Mucosa of descending colon (tissue), 3 donors: ENCODE measurements at places on chromosomes 3 and 15.

GRCh38 chr3:10467904-10468612 lies 37.3 kb downstream of the ATP2B2 start:
- DNase-seq: no peak

DNA sequence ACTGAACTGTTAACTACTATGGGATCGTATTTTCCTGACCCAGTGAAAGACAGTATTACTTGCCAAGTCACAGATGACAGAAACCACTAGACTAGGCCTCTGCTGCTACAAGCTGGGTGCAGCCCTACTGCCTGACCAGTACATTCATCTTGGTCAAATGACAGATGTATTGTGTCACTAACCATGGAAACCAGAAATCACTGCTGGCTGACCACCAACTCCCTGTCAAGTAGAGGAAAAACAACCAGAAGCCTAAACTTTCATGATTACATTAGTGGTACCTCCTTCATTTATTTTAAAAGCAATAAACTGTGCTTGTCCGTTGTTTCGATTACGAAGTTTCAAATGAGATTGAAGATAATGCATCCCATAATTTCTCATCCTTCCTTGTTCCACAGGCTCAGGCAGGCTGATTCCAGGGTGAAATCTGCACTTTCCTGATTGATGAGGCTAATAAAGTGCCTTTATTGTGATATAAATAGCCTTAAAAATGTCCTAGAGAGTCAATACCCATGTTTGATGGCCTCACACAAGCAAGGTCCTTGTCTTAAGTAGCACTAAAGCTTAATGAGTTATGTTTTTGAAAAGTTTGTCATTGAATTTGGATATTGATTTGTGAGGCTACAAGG lies 309.7 kb downstream of the LSAMP start:
- DNase-seq: no peak

- no peak for DNase-seq
Observed at GRCh38 chr15:31559786-31560185, 233.2 kb downstream of the KLF13 start.

- DNase-seq: no peak
Observed at GRCh38 chr3:43017004-43017403, 37.9 kb downstream of the GASK1A start.

DNA sequence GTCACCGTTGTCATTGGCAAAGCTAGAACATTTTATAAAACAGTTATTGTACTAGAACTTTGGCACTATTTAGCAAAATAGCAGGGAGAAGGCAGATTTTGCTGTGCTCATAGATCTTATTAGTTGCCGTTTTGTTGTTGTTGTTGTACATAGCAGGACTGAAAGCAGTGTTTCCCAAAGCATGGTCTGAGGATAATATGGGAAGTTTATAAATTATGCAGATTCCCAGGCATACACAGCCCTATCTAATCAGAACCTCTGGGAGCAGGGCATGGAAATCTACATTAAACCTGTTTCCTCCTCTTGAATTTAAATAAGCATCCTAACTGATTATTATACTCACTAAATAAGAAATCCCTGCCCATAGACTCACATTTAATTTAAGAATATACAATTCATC lies 87.9 kb downstream of the RAP2B start:
- DNase-seq: no peak

- no peak for DNase-seq
Observed at GRCh38 chr15:33860754-33861153, 107.5 kb upstream of the CHRM5 start.

GRCh38 chr3:119817071-119817470 lies 35.2 kb downstream of the NR1I2 start:
- no peak for DNase-seq

GRCh38 chr3:15097891-15098290 lies 1.1 kb downstream of the RBSN start:
- DNase-seq: no peak

DNA sequence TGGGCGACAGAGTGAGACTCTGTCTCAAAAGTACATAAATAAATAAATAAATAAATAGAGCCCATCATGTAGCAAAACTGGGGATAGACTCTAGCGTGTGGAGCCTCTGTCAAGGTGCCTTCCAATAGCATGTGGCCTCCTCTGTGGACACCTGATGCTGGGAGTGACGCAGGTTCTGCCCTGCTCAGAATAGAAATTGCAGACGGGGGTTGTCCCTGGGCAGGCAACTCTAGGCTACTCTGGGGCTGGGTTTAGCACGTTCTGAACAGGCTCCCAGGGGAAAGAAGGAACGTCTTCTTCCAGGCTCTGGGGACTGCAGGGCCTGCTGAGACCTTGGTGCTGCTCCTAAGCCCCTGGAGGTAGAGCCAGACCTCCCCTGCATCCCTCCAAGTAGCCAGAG lies 65.3 kb downstream of the EPHB3 start:
- no peak for DNase-seq

- no peak for DNase-seq
Observed at GRCh38 chr15:49697121-49697520, 76.3 kb downstream of the DTWD1 start.

GRCh38 chr3:28947751-28948150 lies 333.1 kb upstream of the RBMS3 start:
- DNase-seq: no peak

DNA sequence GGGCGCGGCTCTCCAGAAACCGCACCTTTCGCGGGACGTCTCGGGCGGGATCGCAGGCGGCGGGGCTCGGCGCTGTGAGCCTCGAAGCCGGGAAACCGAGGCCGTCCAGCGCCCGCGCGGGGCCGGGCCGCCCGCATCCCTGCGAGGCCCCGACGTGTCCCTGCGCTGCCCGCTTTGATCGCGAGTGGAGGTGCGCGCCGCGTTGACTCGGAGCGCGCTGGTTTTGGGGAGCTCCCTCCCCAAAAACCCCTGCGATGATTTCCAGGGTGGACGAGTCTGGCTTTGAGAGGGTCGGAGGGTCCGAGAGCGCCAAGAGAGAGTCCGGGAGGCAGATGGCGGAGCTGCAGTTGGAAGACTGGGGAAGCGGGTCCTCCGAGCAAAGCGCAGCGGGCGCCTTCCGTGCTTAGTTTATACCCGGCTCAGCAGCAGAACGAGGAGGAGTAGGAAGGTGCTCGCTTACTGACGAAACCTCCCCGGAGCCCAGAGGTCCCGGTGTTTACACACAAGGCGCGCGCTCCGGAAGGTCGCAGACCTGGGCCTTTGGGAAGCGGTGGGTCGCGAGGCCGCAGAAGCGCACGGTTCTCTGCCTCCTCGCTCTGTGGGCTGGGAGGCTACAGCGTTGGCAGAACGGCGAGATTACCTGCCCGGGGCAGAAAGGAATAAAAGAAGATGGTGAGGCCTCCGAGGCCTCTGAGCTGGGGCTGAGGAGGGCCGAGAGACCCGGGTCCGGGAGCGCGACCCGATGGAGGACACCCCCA lies 687 bp downstream of the ALDH1A3 start:
- no peak for DNase-seq

DNA sequence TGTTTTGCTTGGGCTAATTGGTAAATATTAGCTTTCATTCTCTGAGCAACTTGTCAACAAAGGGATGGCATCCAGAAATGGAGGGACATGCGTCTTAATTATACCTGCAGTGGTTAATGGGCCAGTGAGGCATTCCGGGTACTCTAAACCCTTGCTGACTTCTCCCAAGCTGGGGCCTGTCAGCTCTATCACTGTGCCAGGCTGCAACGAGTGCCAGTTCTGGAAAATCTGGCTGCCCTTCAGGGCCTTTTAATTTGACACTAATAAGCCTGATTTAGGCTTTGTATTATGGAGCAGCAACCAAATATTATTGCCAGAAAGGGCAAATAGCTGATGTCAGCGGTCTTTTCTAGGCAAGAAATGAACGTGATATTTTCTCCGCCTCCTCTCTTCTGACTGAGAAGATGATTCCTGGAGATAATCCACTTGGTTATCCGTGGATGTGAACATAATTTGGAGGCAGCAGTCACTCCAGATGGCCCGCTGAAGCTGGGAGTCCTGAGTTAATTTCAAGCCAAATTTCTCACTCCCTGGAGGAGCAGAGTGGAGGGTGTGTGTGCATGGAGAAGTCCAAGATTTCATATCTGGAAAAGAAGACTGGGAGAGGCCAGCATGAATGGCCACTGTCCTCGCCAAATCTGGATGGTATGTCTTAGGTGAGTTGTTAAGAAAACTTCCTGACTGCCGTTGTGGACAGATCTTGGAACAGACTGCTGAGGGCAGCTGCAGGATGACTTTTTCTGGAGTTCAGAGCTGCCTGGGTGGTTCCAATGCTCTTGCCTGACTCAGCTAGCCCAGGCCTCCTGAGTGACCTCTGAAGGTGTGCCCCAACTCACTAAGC lies 44.4 kb upstream of the PSMD6 start:
- DNase-seq: no peak

DNA sequence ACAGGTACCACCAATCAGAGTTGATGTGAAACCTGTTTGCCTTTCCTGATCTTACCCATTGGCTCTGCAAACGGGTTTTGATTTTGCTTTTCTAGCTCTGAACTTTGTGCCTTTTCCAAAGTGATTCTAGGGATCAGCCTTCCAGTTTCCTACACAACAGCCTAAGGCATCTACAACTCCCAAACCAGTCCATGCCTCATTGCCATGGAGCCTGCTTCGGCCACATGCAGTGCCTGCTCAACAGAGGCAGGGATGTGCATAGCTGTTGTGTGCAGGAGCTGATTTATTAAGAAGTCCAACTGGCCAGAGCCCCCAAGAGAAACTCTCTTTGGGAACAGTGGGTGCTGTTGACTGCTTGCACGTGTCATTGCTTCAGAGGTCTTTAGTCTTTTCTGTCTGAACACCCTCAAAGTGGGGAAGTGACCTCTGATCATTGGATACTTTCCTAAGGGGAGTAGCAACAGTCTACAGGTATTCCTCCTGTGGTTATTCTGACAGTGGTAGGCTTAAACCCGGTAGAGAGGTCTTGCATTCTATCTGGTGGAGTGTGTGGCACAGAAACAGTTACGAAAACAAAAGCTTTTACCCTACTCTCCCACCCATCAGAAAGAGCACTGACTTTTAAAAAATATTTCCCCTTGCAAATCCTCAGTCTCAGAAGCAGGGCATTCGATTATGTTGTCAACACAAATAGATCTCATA lies 36.6 kb upstream of the THSD4 start:
- DNase-seq: no peak

DNA sequence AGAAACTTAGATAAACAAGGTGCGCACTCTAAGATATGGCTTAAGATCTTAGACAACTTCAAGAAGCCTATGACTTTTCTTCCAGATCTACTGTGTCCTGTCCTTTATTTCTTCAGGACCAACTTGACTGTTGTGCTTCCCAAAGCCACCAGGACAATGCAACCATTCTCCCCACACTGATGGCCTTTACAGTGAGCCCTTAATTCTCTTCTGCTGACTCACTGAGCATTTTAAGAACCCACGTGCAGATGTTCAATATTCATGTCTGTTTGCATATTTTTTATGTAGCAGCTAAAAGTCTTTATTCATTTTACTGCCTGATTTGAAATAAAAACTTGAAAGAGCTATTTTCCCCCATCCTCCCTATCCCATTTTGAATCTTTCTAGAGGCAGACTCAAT lies 103.3 kb upstream of the SLC2A2 start:
- no peak for DNase-seq

DNA sequence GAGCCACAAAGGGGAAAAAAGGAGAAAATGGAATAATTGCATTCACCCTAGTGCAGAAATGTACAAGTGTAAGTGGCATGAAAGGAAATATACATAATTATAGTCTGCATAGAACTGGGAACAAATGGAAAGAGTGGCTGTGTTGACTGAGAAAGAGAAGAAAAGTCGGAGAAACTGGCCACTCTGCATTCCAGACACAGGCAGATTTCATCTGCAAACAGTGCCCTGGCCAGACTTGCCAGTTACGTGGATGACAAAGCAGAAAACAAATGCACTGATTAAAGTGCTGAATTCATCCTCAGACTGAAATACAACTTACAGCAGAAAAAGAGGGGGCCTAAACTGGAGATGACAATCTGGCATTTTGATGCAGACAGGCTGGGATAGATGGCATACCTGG lies 129.8 kb downstream of the FGF12 start:
- DNase-seq: no peak

GRCh38 chr3:72158639-72159326 lies 373.8 kb upstream of the PROK2 start:
- DNase-seq: no peak

DNA sequence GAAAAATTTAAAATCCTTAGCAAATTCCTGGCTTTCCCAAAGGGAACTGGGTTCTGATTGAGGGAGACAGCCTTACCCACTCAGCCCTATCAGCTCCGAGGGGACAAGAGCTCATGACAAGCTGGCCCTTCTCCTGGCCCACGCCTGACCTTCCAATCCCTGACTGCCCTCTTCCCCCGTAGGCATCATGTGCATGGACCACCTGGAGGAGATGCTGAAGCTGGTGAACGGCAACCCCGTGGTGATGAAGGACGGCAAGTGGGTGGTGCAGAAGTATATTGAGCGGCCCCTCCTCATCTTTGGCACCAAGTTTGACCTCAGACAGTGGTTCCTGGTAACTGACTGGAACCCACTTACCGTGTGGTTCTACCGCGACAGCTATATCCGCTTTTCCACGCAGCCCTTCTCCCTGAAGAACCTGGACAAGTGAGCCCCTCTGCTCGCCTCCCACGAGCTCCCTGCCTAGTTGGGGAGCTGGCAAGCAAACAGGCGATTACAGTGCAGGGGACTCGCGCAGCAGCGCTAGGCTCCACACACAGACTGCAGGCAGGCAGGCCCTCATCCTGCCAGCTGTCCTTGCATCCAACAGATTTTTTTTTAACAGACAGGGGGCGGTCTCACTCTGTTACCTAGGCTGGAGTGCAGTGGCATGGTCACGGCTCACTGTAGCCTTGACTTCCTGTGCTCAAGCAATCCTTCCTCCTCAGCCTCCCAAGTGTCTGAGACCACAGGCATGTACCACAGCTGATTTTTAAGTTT lies 16.8 kb downstream of the RPUSD3 start:
- peak; percentile 29 for DNase-seq

DNA sequence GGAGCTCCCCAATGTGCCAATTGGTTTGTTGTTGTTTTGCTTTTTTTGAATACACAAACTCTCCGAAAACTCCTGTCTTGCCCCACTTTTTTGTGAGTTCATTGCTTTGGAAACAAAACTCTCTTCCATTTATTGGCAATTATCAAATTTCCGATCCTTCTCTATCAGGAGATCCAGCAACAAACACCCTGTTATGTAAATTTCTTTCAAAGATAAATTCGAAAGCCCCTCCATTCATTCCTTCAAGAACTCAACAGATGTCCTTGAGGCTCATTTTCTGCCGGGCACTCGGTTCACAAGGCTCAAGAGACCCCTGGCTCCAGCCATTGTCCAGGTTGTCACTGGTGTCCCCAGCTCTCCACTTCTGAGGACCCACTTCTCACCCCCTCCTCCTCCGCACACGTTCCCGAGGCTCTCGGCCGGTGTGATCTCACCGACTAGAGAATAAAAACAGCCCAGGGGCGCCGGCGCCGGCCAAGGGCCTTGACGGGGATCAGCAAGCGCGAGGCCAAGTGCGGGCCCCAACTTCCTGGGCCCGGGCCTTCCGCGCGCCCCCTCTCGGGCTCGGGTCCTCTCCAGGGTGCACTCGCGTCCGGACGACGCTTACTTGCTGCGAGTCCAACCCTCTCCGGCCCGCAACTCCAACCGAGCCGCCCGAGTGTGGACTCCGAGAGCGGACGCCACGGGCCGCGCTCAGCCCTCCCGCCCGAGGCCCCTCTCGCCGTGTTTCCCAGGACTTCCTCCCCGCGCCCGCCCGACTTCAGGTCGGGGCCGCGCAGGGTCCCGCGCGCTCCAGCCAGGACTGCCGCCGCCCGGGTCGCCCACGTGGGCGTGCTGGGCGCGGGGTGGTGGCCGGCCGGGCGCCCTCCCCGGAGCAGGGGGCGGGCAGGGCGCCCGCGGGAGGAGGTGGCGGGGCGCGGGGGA lies 533 bp upstream of the SMAD3 start:
- DNase-seq: peak; percentile 82

GRCh38 chr15:30919877-30920550 lies 16.3 kb downstream of the FAN1 start:
- DNase-seq: no peak

GRCh38 chr3:50649451-50649931 lies 25.2 kb upstream of the DOCK3 start:
- DNase-seq: no peak
